ENCODE measurements at places on chromosomes 3 and 15.

DNA sequence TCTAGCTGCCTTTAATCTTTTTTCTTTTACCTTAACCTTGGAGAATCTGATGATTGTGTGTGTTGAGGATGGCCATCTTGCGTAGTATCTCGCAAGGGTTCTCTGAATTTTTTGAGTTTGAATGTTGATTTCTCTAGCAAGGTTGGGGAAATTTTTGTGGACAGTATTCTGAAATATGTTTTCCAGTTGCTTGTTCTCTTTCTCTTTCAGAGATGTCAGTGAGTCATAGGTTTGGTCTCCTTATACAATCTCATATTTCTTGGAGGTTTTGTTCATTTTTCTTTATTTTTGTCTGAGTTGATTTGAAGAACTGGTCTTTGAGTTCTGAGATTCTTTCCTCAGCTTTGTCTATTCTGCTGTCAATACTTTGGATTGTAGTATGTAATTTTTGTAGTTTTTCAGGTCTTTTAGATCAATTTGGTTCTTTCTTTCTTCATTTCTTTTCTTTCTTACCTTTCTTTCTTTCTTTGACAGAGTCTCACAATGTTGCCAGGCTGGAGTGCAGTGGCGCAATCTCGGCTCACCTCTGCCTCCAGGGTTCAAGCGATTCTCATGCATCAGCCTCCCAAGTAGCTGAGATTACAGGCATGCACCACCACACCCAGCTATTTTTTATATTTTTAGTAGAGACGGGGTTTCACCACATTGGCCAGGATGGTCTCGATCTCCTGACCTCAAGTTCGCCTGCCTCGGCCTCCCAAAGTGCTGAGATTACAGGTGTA is 366.4 kb upstream of the RASGRP1 start:
- no peak for DNase-seq

DNA sequence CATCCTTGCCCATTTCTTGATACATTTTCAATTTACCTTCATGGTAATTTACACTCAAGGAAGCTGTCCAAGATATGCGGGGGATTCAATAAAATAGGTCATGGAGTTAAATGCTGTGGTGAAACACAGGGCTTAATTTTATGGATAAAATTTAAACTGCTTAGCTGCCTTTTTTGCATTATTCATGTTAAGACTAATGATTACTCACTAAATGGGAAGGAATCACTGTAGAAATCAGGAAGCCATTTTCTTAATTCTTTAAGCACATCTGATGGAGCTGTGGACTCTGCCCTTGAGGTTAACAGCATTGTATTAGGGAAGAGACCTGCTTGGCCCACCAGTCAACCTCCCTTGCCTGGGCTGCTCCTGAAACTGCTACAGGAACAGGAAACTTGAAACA is 62.5 kb upstream of the RBP1 start:
- no peak for DNase-seq

DNA sequence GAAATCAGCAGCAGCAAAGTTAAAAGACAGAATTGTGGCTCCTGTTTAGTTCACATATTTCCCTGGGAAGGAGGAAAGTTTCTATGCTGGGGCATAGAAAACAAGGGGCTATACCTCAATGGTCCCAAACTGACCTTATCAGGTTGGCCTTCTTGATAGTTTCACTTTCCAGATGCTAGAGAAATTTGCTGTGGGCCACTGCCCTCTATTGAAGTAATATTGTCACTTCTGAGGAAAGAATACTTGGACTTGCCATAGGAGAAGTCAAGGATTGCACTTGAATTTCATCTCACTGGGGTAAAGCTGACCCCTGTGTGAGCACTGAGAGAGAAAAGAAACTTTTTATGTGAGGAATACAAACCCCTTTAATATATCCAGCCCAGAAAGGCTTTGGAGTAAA is 49.3 kb upstream of the XCR1 start:
- DNase-seq = no peak

- DNase-seq = no peak
Observed at GRCh38 chr3:106093616-106094015, 224.8 kb upstream of the CBLB start.

DNA sequence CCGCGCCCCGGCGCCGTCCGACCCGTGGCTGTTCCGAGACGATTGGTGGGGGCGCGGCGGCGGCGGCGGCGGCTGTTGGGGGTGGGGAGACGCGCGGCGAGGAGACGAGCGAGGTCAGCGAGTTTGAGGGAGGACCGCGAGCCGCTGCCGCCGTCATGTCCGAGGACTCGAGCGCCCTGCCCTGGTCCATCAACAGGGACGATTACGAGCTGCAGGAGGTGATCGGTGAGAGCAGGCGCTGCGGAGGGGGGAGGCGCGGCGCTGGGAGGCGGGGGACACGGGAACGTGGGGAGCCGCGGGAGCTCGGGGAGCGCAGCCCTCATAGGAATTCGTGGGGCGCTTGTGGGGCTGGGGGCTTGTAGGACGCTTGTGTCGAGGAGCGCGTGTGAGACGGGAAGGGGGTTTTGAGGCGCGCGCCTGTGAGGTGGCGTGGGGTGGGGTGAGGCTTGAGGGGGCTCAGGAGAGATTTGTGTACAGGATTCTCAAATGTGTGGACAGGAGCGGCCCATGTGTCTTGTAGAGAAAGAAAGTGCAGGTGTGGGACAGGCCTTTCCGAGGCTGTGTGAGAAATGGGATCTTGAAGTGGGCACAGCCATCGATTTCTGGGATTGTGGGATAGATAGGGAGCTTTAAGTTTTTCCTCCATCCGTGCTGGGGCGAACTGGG is 518 bp downstream of the OXSR1 start:
- no peak for DNase-seq

GRCh38 chr3:119894195-119894594 is 112.3 kb downstream of the NR1I2 start:
- no peak for DNase-seq

DNA sequence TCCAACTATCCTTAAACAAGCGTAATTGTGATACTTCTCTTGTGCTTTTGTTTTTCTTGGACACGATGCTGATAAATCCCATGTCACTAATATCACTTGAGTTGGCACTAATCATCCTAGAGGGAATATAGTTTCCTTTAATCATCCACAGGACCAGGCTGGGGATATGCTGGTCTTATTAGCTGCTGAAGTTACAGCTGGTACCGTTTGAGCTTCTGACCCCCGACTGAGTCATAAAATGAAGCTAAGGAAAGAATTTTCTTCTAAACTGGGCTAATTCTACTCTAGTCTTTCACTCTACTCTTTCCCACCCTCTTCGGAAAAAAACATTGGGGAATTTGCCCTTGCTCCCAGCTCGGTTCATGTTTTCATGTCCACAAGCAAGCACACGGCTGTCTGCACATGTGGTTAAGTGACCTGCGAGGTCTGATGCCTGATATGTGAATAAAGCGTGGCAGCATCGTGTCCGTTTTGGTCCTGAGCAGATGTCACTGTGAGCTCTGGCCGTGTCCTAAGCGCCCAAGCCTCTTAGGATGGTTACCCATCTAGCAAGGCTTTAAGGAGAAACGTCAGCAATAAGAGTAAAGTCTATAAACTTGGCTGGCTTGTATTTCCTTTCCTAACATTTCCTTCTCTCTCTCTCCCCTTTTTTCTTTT is 223.7 kb downstream of the ITPR1 start:
- DNase-seq = no peak

- DNase-seq = no peak
Observed at GRCh38 chr3:115680803-115681345, 57.6 kb downstream of the GAP43 start.

DNA sequence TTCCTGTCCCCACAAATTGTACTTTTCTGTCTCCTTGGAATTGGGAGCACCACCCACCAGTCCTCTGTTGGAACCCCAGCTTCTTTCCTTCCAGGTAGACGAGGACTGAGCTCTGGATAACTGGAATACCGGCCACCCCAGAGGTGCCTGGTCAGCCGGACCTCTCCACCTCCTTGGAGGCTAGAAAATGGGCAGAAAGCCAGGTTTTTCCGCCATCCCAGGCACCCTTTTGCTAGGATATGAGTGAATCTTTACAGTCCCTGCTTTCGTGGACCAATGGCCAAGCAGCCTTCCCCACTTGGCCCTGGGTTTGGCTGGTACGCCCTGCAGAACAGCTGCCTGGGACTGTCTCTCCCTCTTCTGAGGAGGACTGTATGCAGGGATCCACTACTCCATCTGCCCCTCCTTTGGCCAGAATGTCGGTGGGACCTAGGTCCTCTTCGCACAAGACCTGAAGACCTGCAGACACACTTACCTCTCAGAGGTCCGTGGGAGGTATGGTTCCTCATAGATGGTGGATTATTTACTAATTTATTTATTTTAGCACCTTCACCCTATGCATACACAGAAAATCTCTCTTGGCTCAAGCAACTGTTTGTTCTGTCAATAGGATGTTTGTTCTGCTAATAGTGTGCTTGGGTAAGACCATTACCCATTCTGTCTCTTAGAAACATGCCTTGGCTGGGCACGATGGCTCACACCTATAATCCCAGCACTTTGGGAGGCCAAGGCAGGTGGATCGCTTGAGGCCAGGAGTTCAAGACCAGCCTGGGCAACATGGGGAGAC is 8.6 kb upstream of the CHAC1 start:
- DNase-seq = no peak

- DNase-seq = no peak
Observed at GRCh38 chr15:98226578-98226977, 266.1 kb downstream of the ARRDC4 start.

DNA sequence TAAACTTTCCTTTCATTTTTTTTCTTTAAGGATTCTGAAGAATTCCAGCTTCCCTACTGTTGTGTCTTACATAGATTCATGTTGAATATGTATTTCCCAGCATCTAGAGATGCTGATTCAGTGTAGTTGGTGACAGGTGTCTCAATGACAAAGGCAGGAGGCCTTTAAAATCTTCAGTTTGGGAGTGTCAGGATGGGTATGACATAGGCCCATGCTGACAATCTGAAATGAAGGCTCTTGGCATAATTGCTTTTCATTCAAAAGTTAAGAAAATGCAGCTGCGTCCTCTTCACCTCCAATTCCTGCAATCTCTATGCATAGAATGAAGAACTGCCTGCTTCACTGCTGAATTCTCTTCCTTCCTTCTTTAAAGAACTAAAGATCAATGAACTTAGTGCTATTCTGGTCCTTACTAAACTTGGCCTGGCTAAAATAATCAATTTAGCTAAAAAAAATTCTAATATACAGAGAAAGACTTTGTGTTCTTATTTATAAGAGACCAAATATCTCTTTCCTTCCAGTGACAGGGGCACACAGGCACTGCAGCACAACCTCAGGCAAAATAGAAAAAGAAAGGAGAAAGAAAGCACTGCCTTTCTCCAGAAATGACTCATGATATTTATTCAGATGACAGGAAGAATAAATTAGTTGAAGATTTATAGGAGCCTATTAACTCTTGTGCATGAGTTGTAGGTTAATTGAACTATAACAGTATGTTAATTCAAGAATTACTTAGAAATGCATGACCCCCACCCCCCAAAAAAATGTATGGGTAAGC is 152.6 kb upstream of the GBE1 start:
- no peak for DNase-seq

GRCh38 chr15:39302936-39303335 is 277.9 kb upstream of the THBS1 start:
- DNase-seq = no peak

DNA sequence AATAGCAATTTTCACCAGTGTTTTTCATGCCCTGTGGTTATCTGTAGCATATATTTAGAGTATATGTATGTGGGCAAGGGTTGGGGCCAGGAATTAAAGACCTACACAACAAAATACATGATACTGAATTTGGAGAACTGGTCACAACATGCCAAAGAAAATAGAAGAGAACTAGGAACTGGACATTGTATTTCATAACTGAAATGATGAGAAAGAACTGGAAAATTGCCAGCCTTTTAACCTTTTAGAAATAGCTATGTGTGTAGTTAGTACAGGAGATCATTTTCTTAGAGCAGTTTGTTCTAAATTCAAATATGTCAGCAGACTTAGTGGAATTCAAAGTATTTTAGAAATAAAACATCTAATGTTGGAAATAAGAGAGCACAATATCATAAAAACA is 227.1 kb upstream of the CGNL1 start:
- no peak for DNase-seq

GRCh38 chr3:100400419-100400779 is 490 bp downstream of the TOMM70 start:
- no peak for DNase-seq

- no peak for DNase-seq
Observed at GRCh38 chr15:65006876-65007275, 17.2 kb upstream of the SPG21 start.

- no peak for DNase-seq
Observed at GRCh38 chr15:100570735-100571313, 31.2 kb downstream of the LINS1 start.

DNA sequence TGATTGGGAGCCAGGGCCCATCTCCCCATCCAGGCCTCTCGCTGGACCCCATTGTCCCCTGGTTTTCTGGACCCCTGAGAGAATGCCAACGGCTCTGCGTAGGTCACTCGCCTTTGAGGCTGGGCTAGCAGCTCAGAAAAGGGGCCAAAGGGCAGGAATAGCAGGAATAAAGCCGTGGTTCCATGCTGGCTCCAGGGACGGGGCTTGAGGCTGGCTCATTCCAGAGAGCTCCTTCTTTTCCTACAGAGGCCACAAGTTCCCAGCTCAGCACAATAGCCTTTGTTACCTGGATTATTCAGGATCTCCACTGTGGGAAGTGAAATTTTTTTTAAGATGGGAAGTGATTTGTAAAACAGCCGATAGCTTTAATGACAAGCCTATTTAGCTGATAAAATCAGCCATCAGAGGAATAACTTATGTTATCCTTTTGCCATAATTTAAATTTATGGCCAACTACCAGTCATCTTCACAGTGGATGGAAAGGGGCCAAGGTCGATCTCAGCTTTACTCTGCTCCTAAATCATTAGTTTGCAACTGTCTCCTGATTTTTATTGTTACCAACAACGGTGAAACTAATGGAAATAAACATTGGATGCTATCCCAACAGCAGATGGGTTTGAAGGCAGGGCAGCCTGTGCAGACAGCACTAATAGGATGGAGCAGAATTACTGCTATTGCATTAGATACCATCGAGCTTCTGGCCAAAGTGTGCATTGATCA is 124.3 kb downstream of the TMEM266 start:
- no peak for DNase-seq

DNA sequence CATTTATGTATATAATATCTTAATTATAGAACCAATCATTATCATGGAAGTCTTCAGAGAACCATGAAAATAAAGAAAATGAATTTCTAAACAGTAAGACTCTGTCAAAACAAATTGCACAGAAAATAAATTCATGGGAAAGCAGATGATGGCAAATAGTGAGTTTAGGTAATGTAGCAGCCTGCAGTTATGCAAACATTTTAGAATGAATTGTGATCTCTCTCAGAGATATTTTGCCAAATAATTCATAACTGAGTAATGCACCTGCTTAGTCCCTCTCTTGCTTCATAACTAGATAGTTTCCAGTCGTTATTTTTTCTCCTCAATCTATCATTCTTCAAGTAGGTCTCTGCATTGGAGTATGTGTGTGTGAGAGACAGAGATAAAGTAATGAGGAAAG is 492.7 kb upstream of the THBS1 start:
- DNase-seq = no peak

DNA sequence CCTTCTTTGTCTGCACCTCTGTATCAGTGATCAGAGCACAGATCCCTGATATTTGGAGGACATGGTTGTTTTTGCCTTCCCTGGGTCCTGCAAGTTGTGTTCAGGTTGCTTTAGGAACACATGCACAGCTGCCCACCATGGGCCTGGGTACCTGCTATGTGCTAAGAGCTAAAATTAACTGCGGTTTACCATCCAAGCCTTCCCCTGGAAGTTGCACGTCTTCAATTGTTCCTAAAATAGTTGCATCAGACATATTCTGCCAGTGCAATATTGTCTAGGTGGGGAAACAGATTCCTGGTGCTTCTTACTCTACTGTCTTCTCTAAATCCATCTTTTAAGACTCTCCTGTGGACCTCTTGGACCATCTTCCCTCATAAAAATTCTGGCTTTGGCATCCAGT is 80.9 kb downstream of the PDE8A start:
- no peak for DNase-seq

- no peak for DNase-seq
Observed at GRCh38 chr3:194089357-194090177, 46.4 kb upstream of the HES1 start.
